Lower lobe of right lung (tissue), 2 donors: ENCODE measurements at places on chromosomes 16 and 17.

DNA sequence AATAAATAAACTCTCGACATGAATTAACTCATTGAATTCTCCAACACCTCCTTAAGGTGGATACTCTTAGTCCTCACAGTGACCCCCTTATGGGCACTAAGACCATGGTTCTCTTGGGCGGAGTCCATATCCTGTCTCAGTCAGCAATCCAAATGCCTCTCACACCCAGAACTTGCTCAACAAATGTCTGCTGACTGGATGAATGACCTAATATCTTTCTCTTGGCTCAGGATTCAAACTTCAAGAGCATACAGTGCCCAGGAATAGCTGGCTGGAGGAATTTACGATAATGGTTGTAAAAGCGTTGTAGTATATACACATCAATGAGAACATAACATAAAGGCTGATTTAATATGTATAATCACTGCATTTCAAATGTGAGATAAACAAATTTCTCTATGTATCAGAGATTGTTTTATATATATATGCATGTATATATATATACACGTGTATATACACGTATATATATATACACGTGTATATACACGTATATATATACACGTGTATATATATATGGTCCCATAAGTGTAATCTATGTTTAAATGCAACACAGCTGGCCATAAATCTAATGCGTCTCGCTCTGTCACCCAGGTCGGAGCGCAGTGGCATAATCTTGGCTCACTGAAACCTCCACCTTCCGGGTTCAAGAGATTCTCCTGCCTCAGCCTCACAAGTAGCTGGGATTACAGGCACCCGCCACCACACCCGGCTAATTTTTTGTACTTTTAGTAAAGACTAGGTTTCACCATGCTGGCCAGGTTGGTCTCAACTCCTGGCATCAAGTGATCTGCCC is 6.5 kb upstream of the UBB start:
- DNase-seq, result no peak

- DNase-seq, result no peak
These were observed 17.5 kb upstream of the TNFRSF13B start for GRCh38 chr17:16989230-16989952.

DNA sequence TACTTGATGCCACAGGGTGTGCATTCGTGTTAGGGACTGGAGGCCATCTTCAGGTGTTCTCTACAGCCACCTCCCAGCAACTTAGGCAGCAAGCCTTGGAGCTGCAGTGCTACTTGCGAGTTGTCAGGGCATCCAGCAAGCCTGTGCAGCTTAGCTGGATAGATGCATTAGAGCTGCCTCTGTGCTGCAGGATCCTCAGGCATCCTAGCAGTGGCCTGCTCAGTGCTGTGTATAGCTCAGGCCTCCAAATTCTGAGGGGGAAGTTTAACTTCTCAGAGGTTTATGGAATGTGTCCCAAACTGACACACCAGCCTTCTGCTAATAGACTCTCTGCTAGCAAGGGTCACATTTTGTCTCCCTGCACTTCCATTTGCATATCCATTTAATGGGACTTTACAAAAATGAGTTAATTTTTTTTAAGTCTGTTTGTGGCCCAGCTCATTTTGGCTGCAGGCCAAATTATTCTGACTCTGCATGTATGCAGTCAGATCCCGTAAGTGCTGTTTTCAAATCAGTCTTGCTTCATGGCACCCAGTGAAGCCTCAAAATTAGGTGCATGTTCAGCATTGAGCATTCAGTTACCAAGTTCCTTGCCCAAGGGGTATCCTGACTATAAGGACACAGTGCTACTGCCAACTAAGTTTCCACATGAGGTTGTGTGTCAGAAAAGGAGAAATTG is 6.8 kb downstream of the GABARAPL2 start:
- no peak for DNase-seq

DNA sequence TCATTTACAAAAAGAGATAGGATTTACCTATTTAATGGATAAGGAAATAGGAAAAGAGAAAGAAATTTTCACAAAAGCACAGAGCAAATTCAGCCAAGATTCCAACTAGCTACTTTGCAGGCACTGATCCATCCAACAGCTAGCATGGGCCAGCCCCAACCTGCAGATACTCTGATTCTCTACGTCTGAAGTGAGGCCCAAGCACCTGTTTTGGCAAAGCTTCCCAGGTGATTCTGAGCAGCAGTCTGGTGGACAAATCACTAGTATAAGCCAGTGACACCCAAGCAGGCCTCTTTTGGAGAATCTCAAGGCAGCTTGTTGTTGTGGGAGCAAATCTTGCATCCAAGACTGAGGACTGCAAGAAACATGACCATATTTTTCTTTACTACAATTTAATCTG is 20.9 kb upstream of the CALB2 start:
- no peak for DNase-seq

DNA sequence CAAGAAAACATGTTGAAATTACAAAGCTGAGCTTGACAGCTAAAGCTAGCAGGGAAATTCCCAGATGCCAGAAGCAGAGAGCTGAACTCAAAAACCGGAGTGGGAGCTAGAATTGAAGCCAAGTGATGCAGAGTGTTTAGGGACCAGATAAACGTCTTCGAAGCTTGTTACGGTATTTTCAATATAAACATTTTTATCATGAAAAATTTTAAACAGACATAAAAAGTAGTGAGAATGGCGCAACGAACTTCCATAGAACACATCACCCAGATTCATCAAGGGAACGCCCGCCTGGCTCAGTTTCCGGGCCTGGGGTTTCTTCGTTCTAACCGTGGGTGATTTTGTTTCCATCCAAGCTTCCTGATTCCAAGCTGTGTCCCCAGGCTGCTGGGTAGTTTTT is 18.1 kb downstream of the SPNS2 start:
- DNase-seq, result no peak

GRCh38 chr16:80666378-80667250 is 125.8 kb downstream of the DYNLRB2 start:
- DNase-seq, result no peak

DNA sequence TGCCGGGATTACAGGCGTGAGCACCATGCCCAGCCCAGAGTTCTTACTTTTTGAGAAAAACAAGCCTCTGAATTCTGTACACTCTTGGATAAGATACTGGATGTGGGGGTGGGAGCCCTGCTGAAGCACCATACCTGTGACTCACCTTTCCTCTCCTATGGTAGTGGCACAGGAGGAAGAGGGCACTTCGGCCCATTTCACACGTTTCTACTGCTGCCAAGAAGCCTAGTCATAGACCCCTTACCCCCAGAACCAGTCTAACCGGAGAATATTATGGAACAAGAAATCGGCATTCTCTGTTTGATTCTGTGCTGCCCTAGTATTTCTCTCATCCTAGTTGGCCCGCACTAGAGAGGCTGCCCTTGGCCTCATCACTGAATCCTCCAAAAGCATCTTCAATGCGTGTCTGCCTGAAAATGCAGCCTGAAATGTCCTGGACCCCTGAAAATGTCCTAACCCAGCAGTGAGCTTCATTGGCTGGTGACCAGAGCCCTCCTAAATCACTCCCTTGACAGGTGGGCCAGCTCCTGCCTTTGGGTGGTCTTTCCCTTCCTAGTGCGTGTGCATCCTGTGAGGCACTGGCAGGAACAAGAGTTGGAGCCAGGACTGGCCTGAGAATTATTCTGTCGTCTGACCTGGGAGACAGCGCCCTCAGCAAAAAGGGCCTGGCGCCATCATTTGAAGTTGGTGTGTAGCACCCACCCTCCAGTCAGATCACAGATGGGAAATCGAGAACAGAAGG is 37.9 kb downstream of the NDEL1 start:
- no peak for DNase-seq

- DNase-seq, result no peak
These were observed 5.1 kb upstream of the HLF start for GRCh38 chr17:55259684-55260111.

- DNase-seq, result peak; percentile 62
These were observed 12.8 kb downstream of the GPR179 start for GRCh38 chr17:38330941-38331411.

DNA sequence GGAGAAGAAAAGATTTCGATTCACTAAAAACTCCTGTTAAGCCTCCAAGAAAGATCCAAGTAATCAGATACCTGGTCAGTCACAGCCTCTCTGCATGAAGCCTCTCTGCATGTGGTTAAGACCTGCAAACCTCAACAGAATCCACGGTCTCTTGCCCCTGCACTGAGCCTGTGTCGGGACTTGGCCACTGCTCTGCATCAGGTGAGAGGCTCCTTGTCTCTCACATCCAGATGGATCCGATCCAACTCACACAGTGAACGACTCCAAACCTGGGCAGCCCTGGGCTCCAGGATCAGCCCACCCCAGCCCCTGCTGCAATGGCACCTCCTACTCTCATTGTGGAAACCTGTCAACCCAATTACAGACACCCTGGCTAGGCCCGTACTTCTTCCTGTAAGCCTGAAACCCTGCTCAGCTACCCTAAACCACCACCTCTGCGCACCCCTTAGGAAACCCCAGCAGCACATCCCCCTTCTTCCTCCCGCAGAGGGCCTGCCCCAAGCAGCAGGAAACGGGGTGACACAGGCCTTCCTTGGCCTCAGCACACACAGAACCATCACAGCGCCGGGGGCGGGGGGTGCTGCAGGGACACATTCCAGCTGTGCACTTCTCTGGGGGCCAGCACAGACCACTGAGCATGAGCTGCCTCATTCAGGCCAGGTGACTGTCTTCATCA is 129.5 kb downstream of the ANKRD11 start:
- no peak for DNase-seq

DNA sequence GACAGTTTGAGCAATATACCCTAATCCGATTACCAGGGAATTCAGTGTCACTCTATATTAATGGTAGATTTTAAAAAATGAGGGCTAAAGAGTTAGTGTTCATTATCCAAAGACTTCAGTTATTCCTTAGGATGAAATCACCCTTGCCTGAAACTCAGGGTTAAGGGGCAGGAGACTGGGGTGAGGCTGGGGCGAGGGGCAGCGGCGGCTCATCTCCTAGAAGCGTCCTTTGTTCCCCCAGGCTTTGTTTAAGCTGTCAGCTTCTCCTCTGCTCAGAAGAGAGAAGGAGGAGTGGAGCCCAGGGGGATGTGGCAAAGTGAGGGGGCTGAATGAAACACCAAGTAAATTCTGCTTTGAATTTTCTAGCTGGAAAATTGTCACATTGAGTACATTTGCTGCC is 117.7 kb upstream of the ELAC2 start:
- DNase-seq, result no peak

DNA sequence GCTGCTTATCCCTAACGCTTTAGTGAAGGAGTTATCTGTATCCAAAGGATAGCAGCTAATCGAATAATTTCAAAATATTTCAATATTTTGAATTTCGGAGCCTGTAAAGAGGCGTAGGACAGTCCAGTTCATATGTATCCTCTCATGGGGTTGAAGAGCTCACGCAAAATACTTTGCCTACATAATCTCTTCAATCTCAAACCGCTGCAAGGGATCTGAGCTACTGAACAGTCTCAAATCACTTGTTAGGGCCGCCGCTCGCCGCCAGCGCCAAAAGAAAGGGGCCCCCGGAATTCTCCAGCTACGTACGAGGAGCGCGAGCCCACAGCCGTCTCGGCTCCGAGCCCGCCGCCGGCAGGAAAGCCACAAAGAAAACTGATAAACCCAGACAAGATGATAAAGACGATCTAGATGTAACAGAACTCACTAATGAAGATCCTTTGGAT is 601 bp upstream of the RFWD3 start:
- DNase-seq, result peak; percentile 59

DNA sequence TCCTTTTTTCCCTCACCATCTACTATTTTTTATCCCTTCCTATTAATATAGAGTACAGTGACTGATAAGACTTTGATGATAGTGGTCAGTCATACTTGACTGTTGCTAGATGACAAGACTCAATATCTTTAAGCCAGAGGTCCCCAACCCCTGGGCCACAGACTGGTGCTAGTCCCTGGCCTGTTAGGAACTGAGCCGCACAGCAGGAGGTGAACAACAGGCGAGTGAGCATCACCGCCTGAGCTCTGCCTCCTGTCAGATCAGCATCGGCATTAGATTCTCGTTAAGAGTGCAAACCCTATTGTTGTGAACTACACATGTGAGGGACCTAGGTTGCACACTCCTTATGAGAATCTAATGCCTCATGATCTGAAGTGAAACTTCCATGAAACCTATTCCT is 341.3 kb downstream of the BCAS3 start:
- DNase-seq, result no peak

DNA sequence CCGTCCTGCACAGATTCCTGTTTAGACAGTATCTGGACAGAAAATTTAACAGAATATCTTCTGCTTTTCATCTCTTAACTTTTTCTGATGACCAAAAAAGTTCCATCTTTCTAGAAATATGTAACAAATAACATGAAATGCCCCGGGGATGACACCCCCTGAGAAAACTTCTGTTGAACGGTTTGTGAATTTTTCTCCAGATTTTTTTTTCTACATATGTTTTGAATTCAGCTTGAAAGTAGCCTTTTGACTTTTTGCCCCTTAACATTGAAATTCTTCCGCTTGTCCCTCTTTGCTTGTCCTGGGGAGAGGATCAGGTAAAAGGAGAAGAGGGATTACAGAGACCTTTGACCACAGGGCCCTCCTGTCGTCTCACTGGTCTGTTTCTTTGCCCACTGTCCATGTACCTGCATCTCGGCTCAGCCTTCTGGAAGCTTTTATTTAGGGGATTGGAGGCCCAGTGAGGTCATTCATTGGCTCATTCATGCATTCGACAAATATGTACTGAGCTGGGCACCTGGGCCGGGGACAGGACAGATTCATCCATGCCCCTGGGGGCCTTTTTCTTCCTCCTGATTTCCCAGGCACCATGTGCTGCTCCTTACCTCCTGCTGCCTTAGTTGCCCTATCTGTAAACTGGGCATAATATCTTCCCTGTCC is 19.6 kb upstream of the CPNE2 start:
- no peak for DNase-seq

GRCh38 chr17:31830971-31831858 is 27.8 kb downstream of the COPRS start:
- DNase-seq, result no peak

- no peak for DNase-seq
These were observed 152.6 kb downstream of the CDH11 start for GRCh38 chr16:64969221-64969620.

DNA sequence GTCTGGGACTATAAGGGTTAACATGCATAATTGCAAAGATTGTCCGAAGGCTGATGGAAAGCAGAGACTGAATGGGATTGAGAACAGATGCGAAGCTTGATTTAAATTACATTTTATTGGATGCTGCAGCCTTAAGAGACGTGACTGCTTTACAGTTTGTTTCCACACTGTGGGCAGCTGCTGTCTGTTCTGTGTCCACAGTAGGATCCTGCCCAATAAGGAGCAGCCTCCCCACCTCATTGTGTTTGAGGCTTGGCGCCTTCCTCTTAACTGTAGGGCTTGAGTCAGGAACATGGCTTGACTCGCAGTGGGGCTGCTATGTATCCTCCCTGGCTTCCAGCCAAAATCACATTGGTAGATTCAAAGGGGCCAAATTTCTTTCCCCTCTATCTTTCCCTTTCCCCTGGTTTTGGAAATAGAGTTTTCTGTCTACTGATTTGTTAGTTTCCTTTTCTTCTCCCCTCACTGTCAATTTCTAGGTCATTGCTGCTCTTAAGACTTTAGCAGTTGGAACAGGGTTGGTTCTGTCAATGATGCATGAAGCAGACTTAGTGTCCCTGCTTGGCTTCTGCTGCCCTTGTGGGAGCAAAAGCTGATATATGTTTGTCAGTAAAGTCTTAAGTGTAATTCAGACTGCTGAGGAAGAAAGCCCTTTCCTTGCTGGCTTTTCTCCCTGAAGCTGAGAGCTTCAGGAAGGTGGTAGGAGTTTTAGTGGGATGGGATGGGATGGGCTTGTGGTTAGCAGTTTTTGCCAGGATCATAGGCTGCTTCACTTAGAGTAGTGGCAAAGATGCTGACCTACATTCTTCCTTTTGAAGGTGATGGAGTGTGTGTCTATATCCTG is 5.0 kb upstream of the RARA start:
- no peak for DNase-seq

GRCh38 chr16:84611041-84611440 is 6.8 kb downstream of the COTL1 start:
- no peak for DNase-seq

- peak; percentile 55 for DNase-seq
These were observed 1.3 kb downstream of the FUS start for GRCh38 chr16:31181102-31181830.
